NCI-H460 (cell line): ENCODE measurements at places on chromosomes 2 and 18.

DNA sequence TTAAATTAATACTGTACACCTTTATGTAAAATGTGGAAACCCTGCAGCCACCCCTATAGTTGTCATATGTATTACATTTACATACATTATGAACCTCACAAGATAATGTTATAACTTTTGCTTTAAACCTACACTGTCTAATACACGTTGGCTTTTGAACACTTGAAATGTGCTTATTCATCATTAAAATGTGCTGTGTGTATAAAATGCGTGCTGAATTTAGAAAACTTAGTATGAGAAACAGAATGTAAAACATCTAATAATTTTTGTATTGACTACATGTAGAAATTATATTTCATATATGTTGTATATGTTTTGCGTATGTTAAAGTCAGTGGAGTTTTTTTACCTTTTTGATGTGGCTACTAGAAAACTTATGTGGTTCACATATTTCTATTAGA is 68.8 kb downstream of the MAPRE2 start:
- DNase-seq: no peak

DNA sequence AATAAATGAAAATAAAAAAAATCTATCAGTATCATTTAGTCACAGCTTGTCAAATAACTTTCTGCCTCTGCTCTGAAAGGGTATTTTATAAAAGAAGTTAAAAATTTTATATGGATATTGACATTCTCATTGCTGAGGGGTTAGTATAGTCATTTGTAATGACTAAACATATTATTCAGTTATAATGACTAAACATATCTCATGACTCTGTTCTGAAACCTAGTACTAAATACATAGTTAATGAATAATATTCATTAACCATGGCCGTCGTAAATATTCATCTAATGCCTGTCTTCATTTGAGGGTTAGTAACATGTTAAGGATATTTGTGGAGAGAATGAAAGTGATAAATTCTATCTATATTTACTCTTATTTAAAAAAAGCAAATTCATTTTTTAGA is 69.1 kb upstream of the MAP4K3 start:
- DNase-seq: no peak

DNA sequence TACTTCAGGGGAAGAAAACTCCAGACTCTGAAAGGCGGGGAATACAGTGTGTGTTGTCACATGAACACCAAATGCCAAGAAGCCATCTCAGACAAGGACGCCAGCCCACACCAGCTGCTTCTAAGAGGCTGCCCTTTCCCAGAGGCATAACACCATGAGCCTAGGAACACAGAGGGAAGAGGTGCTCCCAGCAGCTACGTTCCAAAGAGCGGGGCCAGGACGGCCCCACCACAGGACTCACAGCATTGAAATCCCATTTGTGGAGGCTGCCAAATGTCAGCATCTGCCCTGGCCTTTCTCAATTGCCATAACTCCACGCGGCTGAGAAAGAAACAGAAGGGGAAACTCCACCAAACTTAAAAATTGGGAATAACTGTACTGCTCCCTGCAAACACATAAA is 20.1 kb upstream of the ID2 start:
- DNase-seq: no peak

GRCh38 chr2:12930391-12930790 is 213.7 kb downstream of the TRIB2 start:
- no peak for DNase-seq

- no peak for DNase-seq
These were observed 4.9 kb downstream of the CYP26B1 start for GRCh38 chr2:72142570-72143440.

DNA sequence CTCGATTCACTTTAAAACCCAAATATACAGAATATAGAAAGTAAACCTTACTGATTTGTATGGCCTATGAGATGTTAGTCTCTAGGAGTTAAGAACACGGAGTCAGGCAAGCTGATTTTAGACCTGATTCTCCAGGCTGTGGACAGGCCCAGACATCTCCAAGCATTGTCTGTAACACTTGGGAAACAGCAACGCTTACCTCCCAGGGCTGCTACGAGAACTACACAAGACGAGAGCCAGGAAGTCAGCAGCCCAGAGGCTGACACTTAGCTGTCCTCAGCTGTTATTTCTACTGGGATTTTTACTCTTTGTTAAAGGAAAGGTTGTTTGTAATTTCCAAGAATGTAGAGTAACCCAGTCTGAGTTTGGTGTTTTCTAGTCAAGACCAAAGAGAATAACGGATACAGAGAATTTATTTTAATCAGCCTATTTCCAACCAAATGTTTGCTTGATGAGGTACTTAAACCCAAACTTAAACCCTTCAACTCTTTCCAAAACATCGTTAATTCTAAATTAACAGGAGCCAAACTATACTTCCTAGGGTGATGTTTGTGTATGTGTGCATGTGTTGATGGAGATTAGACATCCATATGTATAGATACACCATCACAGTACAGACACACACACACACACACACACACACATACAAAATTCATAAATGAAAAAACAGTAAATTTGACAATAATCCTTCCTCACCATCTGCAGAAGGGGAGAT is 123.4 kb downstream of the LAMA1 start:
- no peak for DNase-seq

DNA sequence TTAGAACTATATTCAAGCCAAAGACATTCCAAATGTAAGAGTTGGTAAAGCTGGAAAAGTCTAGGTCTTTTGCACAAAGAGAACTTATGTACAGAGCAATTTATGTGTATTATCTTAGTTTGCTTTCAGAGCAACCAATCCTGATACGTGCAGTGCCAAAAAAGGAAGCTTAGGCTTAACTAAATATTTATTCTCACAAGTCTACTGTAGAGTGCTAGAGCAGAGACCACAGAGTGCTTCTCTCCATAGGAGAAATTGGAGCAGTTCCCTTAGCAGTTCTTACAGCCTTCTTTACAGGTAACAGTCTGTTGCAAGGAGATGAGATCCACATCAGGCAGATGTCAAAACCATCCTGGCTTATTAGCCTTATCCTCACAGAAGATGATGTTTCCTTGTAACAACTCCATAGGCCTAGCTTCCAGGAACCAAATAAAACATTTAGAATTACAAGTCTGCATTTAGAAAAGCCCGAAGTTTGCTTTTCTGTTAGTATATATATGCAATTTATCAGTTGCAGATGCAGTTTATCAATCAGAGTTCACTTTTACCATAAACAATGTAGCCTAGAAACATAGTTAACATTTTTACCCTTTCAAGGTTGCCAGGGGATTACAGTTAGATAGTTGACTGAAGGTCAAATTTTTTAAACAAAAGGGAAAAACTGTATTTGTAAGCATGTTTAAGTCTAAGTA is 250.6 kb upstream of the KCNJ3 start:
- no peak for DNase-seq

- DNase-seq: no peak
These were observed 1745.6 kb upstream of the CELF4 start for GRCh38 chr18:39311111-39311712.

DNA sequence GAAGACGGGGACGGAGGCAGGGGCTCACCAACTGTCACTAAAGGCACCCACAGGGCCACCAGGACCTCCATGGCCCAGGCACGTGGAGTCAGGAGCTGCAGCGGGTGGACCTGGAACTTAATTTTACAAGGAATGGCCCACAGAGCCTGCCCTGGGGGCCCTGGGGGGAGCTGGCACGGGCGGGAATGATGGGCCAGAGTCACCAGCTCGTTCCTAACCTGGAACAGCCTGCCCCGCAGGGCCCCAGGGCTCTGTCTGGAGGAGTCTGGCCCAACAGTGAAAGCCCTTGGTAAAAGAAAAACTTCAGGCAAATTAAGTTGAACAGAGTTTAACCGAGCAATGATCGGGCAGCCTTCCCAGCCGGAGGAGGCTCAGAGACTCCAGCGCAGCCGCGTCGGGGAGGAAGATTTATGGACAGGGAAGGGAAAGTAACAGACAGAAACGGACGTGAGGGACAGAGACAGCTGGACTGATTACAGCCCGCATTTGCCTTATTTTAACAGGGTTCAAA is 118.4 kb upstream of the TMEM18 start:
- DNase-seq: no peak

GRCh38 chr2:205375461-205376448 is 306.5 kb upstream of the NRP2 start:
- no peak for DNase-seq

- DNase-seq: no peak
These were observed 45.1 kb upstream of the SERTAD2 start for GRCh38 chr2:64698668-64699444.

- DNase-seq: no peak
These were observed 1.9 kb downstream of the GLI2 start for GRCh38 chr2:120737340-120738101.

- DNase-seq: no peak
These were observed 307.5 kb downstream of the GALR1 start for GRCh38 chr18:77557046-77557587.

DNA sequence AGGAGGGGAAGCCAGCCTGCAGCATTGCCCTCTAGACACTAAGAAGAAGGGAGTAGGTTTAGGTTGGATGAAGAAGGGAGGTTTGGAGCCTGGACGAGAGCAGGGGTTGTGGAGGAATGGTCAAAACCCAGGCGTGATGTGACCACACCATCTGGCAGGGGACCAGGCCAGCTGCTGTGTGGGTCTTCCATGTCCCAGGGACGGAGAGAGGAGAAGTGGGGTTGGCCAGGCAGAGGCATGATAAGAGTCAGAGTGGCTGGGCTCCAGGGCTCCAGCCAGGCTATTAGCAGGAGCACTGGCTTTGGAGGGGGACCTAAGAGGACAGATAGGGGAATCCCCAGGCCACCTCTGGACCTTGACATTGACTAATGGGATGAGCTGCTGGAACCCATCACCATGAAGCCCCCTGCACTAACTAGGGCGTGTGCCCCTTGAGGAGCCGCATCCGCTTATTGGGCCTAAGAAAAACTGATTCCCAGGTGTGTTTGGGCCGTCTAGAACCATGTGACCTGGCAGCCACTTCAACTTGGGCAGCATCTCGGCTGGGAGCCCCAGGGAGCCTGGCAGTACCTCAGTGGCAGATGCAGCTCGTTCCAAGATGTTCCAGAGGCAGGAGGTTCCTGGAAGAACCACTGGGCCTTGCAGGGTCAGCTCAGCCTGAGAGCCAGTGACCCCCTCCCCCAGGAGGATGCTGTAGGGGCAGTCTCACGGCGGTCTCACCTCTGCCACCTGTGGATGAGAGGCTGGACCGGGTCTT is 235.1 kb downstream of the AGAP1 start:
- DNase-seq: no peak

DNA sequence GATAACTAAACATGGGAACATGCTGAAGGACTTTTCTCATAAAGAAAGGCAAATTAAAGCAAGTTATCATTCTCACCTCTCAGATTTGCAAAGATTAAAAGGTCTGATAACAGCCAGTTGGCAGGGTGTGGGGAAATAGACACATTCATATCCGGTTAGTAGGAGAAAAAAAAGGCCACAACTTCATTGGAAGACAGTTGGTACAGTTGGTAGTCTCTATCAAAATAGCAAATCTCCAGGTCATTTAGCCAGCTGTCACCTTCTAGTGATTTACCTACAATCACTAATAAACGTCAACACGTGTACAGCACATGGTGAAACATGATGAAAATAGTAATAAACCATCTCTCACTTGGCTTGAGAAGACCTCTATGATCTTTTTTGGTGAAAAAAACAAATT is 16.6 kb downstream of the INPP5D start:
- DNase-seq: no peak

DNA sequence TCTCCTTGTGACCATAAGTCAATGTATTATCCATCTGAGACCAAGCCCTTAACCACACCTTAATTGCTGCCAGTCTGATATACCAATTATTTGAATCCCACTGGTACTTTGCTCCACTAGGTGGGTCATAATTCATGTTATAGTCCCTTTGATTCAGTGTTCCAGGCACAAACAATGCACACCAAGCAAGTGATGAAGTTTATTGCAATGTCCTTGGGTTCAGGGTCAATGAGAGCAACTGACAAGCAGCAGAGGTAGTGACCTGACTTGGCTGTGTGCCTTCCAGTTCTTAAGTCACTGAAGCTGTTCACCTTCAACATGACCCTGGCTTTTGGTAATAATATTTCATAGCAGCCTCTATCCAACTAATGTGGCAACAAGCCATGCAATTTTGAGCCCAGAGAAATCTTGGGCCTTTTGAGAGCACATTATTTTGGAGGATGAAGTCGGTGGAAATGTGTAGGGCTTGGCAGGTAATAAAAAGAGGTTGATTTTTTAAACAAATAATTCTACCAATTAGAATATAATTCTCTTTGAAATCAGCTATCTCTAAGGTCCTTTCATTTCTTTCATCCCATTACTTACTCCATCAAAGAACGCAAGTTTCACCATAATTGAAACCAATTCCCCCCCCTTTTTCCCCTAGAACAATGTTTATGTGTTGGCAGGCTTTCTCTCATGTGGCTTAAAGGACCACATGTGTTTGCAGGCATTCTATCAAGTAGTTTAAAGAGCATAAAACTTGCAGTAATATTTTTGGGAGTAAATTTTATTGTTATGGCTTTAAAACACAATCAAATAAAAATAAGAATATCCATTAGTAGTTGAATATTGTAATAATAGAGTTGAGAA is 3.1 kb upstream of the CPO start:
- DNase-seq: no peak

GRCh38 chr2:226464380-226464779 is 335.2 kb downstream of the IRS1 start:
- no peak for DNase-seq

DNA sequence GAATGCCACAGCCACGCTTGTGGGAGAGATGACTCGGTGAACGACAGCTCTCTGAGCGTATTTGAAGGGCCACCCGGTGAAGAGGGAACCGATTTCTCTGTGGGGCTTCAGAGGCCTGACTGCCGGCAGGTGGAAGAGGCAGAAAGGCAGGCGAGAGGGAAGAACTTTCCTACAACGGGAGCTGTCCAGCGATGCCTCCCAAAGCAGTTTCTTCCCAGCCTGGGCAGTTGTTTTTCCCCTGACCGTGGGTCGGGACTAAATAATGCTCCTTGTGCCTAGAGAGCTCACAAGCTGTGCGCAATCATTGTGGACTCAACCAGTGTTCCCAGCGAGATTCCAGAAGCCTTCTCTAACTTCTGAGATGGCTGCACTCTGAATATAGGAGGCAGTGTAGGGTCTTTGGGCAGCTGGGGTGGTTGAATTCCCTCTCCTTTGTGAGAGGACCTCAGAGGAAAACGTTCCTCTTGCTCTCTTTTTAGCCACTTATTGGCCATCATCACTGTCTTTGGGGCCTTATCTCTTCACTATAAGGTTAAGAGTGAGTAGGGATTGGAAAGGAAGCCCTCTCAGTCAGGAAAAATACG is 710 bp downstream of the SEC11C start:
- DNase-seq: no peak

GRCh38 chr2:158969162-158969714 is 798 bp downstream of the TANC1 start:
- no peak for DNase-seq

- DNase-seq: no peak
These were observed 66.8 kb downstream of the LINC00305 start for GRCh38 chr18:64082054-64082453.

DNA sequence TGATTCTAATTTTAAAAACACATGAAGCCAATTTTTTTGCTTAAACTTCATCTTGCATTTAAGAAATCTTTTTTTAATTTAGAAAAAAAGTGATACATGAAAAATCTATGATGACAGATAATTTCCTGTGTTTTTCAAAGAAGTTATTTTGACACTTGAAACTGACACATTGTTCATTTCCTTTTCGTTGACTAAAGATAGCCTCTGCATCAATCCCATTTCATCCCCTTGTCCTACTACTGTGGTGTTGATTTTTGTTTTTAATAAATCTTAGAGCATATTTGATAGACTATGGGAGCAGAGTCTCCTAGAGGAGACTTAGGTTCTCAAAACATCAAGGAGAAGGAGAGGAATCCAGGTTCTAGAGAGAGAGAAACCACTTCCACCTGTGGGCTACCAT is 70.9 kb downstream of the ACVR1C start:
- no peak for DNase-seq
